ENCODE measurements at places on chromosomes 7 and 10.

- no peak for DNase-seq
Observed at GRCh38 chr7:85156661-85157208, 30.1 kb downstream of the SEMA3D start.

DNA sequence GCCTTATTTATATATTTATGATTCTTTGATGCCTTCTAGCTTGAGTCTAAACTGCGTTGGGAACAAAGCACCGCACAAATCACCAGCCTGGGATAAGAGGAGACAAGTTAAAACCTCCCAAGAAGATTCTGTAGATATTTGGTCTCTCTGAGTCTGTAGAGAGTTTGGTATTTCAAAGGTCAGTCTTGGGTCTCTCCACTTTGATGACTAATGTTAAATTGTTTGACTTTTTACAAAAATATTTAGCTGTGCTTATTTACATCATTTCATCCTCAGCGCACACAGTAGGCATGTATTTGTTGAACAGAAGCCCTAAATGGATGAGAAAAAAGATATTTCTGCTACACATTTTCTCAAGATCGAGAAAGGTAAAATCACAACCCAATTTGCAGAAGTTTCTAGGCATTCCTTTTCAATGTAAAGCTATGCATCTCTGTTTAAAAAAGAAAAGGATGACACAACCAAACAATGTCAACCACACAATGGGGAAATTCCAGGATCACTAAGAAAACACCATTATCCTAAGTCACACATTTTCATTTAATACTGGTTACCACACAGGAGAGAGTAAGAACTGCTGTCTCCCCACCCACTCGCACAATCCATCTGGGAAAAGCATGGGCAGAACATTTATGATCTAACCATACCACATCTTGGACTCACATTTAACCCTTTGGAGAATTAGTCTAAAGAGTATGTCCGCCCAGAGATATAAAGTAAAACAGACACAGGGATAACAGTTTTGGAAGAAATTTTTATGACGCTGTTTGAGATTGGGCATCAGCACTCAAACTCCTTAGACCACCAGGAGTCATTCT, 4.4 kb downstream of the CDK6 start:
- peak; percentile 91 for DNase-seq

DNA sequence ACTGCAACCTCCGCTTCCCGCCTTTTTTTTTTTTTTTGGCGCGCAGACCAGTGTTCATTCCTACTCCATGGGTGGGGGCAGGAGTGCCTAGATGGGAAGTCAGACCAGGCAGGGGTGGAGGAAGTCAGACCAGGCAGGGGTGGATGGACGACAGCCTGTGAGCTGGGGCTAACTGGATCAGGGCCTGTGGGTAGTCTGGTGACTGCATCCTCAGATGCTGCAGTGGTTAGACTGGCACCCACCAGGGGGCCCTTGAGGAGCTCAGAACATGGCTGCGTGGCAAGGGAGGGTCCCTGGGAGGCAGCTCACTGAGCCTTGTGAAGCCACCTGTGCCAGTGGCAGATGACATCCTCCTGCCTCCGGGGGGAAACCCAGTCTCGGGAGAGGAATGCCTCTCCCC, 35.1 kb downstream of the RCC1L start:
- DNase-seq = no peak

DNA sequence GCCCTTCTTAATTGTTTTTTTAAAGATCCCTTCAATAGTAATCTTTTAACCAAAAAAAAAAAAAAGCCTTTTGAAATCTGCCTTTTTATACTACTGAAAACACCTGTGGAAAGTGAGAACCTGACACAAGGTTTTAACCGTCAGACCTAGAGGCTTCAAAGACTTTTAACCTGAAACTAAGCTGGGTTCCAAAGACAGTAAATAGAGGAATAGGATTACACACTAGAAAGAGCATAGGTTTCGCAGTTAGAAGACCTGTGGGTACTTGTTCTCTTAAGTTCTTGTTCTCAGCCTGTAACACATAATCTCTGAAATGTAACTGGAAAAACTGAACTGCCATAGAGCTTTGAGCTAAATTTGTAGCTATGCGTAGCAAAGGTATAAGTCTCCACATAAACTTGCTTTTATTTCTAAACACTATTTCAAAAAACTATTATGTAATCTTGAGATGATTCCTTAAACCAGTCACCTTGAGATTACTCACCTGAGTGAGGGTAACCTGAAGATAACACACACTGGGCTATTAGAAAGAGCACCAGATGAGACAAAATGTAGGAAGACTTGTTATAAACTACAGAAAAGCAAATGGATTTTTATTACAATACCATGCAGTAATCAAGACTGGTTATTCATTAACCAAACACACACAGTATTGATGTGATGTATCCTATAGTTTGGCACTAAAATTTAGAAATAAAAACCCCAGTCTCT, 196.6 kb upstream of the FRMD4A start:
- DNase-seq = no peak

GRCh38 chr7:128020159-128020558, 11.1 kb downstream of the LRRC4 start:
- no peak for DNase-seq

GRCh38 chr7:80496586-80496985, 15.3 kb downstream of the GNAT3 start:
- no peak for DNase-seq

- peak; percentile 87 for DNase-seq
Observed at GRCh38 chr10:124641282-124642087, 102.7 kb downstream of the FAM53B start.

DNA sequence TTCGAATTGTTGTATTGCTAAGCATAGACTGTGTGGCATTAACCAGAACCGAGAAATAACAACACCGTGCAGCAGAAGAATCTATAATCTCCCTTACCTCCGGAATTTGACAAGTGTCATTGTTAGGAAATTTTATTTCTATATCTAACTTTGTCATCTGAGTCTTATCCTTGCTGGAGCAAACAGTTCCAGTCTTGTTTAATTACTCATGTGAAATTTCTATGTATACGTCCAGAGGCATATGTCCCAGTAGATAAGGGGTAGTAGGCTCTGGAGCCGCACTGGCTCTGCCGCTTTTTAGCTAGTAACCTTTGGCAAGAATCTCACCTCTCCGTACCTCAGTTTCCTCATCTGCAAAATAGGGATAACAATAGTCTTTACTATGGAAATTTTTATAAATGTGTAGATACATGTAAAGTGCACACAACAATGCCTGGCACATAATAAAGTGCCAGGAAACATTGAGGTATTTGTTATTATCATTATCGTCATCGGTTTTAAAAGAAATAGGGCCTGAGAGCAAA, 228.6 kb downstream of the VTI1A start:
- no peak for DNase-seq

Data from inflammatory macrophage treated with lipopolysaccharide for 4 hours (primary cell).